SIG-M5 (cell line): ENCODE measurements at places on chromosomes 12 and 14.

GRCh38 chr14:32078023-32078857 lies 1.1 kb downstream of the ARHGAP5 start:
- DNase-seq = no peak

- no peak for DNase-seq
Measured at GRCh38 chr14:99852578-99852977, 59.4 kb downstream of the EML1 start.

- DNase-seq = no peak
Measured at GRCh38 chr12:27583057-27583797, 59.2 kb downstream of the PPFIBP1 start.

DNA sequence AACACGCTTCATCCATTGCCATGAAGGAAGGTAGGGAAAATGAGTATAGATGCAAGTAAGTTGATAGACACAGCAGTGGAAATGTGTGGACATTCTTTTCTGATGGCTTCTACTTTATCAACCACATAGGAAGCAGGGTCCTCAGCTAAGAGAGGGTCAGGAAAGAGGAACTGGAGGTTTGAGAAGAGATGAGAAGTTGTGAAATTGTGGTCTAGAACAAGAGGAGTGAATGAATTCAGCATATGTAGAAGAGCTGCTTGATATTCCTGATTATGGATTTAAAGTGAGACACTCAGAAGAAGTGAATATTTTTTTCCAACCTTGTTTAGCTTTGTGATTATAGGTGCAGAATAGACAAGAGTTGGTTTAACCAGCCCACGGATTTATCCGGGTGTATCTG lies 128.5 kb downstream of the SLC15A5 start:
- DNase-seq = peak; percentile 65

- no peak for DNase-seq
Measured at GRCh38 chr14:22432348-22432976, 156.6 kb downstream of the DAD1 start.

- DNase-seq = no peak
Measured at GRCh38 chr12:28446031-28446430, 255.8 kb downstream of the CCDC91 start.

DNA sequence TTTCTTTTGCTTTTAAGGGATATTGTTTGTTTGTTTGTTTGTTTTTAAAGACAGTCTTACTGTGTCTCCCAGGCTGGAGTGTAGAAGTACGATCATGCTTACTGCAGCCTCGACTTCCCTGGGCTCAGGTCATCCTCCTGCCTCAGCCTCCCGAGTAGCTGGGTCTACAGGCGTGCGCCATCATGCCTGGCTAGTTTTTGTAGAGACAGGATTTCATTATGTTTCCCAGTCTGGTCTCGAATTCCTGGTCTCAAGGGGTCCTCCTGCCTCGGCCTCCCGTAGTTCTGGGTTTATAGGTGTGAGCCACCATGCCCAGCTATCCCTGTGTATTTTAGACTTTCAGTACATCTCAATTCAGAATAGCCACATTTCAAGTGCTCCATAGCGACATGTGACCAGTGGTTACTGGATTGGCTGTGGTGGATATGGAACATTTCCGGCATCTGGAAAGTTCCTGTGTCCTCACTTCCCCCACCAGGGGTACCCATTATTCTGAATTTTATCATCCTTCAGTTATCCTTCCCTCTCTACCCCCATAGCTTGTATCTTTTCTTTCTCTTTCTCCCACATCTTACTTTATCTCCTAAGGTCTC lies 61.1 kb downstream of the HRK start:
- DNase-seq = no peak

GRCh38 chr14:44910821-44911220 lies 50.9 kb downstream of the KLHL28 start:
- DNase-seq = no peak

DNA sequence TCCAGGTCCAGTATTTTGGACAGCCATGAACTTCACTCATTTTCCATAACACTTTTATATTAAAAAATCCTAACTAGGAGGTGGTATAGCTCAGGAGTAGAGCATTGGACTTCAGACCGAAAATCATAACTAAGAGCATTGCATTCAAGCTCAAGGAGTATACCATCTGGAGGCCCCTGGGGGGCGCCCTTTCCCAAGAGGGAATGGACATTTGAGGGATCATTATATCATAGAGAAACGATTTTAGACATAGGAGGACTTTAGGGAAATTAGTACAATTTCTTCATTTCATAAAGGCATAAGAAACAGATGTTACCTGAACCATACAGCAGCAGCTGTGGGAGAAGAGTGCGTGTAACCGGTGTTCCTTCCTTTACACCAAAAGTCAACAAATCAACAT lies 5.2 kb upstream of the ATG14 start:
- DNase-seq = no peak

DNA sequence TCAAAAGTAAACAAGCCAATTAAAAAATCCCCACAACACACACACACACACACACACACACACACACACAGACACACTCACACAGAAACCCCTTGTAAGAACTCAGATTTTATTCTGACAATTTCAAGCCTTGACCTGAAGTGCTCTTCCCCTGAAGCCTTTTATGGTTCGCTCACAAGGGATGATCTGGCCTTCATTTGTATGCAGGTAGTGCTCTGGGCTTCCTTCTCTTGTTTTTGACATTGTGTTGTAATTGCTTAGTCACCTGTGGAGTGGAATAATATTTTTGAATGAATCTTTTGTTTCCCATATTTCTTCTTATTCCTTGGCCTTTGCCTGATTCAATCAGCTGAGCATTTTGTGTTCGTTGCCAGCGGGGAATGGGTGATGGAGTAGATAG lies 83.3 kb upstream of the CSRP2 start:
- DNase-seq = no peak

DNA sequence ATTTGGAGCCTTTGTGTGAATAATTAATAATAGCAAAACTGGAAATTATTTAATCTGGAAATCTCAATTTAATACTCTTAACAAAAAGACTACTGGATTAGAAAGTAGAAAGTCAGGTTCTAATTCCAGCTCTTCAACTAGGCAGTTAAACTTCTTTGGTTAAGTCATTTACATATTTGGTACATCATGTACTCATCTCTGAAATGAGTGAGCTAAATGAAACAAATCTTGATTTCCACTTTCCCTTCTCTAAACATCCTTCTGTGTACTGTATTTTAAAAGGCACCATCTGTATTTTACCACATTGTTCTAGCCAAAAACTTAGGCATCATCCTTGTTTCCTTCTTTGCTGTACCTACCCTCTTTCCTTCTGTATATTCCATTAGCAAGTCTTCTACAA lies 26.9 kb downstream of the CRADD start:
- no peak for DNase-seq

DNA sequence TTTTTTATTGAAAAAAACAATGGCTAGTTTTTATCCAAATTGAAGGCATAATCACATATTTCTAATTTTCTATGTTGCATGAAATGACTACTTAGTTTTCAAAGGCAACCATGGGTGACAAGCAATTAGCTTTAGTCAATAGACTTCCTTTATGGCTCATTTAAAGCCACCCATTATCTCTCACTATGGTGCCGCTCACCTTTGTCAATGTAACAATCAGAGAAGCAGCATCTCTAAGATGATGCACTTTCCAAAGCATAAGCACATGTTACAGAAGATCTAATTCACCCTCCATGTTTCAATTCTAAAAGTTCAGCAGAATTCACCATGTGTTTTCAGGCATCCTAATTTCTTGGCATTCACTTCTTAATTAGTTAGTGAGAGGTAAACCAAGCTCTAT lies 166.6 kb upstream of the RPL10L start:
- DNase-seq = no peak

GRCh38 chr14:103172921-103173320 lies 49.7 kb downstream of the TNFAIP2 start:
- no peak for DNase-seq

DNA sequence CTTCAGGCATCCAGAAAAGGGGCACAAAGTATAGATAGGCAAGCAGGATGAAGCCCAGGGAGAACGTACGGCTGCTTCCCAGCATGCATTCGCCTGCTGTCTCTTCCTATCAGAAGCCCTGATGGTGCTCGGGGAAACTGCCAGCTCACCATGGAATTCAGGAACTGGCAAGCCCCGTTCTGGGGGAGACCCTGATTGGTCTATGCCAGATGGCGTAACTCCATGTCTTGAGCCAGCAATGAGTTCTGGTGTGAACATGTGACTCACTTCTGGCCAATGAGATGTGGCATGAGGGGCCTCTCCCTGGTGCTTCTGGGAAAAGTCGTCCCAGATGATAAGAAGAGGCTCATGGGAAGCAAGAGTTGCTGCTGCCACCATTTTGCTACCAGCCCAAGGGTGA lies 270.8 kb downstream of the BCL11B start:
- no peak for DNase-seq

- DNase-seq = no peak
Measured at GRCh38 chr12:89183985-89184435, 168.3 kb downstream of the DUSP6 start.

GRCh38 chr14:33792009-33792719 lies 158.7 kb downstream of the EGLN3 start:
- no peak for DNase-seq

GRCh38 chr12:42282294-42282693 lies 43.6 kb downstream of the ZCRB1 start:
- no peak for DNase-seq

GRCh38 chr12:50749459-50749882 lies 14.4 kb upstream of the ATF1 start:
- DNase-seq = no peak

DNA sequence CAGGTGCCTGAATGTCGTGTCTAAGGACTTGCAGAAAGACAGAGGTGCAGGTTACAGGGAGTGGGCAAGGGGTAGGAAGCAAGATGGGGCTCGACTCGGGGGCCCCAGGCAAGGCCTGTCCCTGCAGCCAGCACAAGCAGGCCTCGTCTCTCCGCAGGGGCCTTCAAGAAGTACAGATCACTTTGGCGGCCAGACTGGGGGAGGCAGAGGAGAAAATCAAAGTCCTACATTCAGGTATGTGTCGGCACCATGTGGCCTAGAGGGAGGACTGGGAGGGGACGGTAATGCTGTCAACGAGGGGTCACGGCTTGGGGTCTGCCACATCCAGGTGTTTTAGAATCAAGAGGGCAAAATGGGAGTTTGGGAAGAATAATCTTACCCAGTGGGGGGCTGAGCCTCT lies 73.7 kb downstream of the PHETA1 start:
- DNase-seq = no peak

- DNase-seq = no peak
Measured at GRCh38 chr12:13547283-13547682, 350.8 kb downstream of the EMP1 start.

- no peak for DNase-seq
Measured at GRCh38 chr12:1536817-1537216, 57.6 kb downstream of the FBXL14 start.

- no peak for DNase-seq
Measured at GRCh38 chr12:47033789-47034555, 45.4 kb upstream of the PCED1B start.

- no peak for DNase-seq
Measured at GRCh38 chr12:105724641-105725040, 394.1 kb downstream of the C12orf75 start.

- DNase-seq = peak; percentile 15
Measured at GRCh38 chr12:29207120-29207519, 58.0 kb downstream of the FAR2 start.

- DNase-seq = no peak
Measured at GRCh38 chr12:125687820-125688219, 622.6 kb downstream of the AACS start.

DNA sequence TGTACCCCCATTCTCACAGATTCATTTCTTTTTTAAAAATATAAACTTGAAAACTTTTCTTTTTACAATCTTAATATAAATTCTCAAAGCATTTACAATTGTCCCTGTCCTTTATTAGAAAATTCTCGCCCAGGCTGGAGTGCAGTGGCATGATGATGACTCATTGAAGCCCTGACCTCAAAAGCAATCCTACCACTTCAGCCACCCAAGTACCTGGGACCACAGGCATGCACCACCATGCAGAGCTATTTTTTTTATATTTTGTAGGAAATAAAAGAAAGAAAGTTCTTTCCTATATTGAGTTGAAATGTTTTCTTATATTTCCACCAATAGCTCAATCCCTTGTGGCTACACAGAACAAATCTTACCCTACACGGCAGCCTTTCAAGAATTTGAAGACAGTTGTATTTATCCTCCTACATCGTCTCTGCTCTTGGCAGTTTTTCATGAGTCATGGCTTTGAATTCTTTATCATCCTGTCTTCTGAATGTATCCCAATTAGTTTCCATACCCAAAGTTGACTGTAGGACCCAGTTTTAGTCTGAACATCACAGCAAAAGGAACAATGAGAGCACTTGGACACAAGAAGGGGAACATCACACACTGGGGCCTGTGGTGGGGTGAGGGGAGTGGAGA lies 52.4 kb downstream of the SYT1 start:
- no peak for DNase-seq

- peak; percentile 14 for DNase-seq
Measured at GRCh38 chr12:12999959-13000615, at the start of gene HEBP1. TSS of gene HEBP1 (minus strand) at chr12:13000265. CDS start at chr12:13000114, 151 bp downstream.

DNA sequence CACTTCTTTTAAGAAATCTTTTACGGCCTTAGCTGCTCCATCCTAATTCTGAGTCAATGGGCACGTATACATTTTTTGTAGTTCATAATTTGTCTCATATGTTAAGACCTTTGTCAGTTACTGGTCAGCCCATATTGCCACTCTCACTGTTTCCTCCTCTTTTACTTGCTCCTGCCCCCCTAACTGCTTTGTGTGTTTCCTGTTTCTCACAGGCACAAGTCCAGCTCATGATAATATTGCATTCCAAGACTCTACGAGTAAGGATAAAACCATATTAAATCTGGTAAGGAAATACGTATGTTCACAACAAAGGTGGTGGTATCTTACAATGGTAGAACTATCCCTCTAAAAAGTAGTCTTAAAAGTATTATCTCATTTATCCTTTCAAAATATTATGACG lies 111.7 kb downstream of the DNAI7 start:
- no peak for DNase-seq

- DNase-seq = no peak
Measured at GRCh38 chr12:104588047-104588920, 131.5 kb downstream of the CHST11 start.

GRCh38 chr14:90632451-90632850 lies 183.8 kb downstream of the TTC7B start:
- no peak for DNase-seq

GRCh38 chr14:100950024-100950423 lies 46.5 kb upstream of the RTL1 start:
- DNase-seq = no peak

- DNase-seq = no peak
Measured at GRCh38 chr12:109292342-109292711, 16.8 kb downstream of the FOXN4 start.

DNA sequence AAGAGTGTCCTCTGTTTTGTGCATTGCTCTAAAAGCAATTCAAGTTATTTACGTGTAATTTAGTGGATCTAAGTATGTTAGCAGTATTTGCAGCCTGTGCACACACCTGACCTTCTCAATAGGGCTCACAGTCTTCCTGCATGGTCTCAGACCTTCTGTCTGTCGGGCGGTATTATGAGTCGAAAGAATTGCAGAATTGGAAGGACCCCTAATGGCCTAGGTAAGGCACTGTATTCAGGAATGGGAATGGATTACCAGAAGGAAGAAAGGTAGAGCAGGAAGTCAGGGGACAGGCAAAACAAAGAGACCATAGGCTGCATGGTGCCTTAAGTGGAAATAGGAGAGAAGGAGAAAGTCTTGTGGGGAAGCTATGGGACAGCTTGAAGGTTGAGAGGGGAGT lies 341.6 kb downstream of the VRK1 start:
- DNase-seq = no peak
